ELF-1 (cell line): ENCODE measurements at places on chromosomes 4 and X.

DNA sequence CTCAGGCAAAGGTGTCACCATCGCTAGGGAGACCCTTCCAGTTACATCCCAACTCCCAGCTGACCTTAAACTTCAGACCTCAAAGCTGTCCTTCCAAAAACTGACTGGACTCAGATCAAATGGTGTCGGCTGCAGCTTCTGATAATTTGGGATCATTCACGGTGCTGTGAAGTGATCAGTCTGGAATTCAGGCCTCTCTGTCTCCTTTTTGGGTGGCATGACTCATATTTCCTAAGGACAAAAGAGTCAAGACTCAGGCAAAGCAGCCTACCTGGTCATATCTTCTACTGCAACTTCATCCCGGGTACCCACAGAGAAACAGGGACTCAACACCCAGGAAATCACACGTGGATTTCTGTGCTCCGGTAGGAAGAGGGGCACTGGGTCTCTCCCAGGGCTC, 87.6 kb downstream of the SORCS2 start:
- DNase-seq, result no peak

DNA sequence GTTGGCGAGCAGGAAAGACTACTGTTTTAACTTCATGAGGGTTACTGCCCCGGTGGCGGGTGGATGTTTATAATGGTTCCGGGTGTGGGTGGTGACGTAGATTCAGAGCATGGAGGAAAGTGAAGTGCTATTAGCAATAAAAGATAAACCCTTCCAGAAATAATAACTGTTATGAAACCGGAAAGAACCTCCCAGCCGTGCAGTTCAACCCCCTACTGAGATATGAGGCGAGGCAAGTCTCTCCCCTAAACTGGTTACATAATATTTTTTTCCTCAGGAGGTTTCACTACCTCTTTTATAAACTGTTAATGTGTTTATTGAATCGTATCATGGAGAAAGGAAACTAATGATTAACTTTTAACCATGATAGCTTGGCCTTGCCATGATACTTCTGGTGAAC, 33.9 kb upstream of the STIM2 start:
- DNase-seq, result no peak

DNA sequence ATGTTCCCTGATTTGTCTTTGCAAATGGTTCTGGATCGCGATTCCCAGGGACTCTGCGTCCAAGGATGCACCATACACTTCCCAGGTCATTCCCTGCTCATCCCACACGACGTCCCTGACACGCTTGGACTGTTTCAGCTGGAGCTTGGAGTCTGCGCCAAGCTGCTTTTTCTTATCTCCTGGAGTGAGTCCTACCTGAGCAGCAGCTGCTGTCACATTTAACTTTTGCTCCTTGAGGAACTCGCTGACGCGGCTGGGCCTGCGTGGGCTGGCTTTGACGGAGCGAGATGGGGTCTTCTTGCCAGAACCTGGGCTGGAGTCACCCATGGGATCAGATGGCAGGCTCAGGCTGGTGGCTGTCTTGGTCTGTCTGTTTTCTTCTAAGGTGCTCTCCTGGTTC, 59.6 kb downstream of the GPRIN3 start:
- no peak for DNase-seq

DNA sequence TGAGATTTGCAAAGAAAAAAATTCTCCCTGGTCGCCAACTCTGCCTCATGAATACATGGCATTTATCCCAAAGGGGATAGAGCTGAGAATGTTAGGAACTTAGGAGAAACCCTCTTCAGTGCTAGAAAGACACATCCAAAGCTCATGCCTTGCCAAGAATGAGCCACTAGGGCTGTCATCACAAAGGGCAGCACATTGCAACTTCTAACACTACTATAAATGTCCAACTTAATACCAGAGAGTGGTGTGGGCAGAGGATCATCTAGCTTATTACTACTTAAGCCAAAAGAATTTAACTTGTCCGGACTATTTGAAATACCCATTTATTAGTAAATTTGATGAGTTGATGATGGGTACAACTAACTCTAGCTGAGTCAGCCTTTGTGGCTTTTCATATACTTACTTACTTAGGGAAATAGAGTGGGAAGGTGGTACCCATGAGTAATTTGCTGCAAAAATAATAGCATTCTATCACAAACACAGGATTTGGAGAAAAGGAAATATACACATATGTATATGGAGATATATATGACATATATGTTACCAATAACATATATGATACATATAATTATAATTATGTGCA, 66.3 kb upstream of the GAB1 start:
- DNase-seq, result no peak

DNA sequence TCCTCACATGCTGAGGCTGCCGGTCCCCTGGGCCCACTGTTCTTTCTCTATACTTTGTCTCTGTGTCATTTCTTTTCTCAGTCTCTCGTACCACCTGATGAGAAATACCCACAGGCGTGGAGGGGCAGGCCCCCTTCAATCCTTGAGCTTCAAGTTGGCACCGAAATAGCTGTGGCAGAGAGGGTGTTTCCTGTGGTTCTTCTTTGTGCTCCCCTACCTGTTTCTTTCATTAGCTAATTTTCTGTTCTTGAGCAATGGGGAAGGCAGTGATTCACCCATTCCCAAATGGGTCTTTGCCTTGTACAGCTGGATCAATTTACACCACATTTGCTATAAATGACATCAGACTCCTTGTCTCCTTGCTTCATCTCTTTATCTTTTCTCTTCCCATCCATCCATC, 2.1 kb upstream of the CYSLTR1 start:
- DNase-seq, result no peak

GRCh38 chrX:7163146-7163677, 15.3 kb upstream of the PUDP start:
- no peak for DNase-seq

- no peak for DNase-seq
Measured at GRCh38 chr4:26953366-26953765, 92.7 kb downstream of the STIM2 start.

GRCh38 chr4:19156786-19157185, 1094.9 kb upstream of the SLIT2 start:
- no peak for DNase-seq

DNA sequence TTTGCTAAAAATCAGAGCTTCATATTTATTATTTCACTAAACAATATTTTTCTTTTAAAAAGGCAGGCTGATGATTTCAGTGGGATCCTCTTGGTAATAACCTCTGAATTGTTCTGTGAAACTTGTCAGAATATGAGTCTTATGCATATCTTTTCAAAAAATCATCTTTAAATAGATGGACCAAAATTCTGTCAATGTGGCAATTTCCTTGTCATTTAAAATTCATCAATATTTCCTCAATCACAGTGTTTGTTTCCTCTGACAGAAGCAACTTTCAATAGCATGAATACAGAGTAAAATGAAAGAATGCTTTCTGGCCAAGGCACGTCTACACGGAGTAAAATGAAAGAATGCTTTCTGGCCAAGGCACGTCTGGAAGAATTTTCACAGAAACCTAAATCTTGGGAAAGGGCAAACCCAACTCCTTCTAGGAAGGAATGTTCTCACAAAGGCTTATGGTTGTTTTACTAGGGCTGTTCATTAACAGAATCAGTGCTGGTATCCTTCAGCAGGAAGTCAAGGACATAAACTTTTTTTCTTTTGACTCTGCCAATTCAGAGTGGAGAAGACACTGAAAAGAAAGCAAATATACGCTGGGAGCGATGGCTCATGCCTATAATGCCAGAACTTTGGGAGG, 99.0 kb upstream of the GPR34 start:
- DNase-seq, result no peak

DNA sequence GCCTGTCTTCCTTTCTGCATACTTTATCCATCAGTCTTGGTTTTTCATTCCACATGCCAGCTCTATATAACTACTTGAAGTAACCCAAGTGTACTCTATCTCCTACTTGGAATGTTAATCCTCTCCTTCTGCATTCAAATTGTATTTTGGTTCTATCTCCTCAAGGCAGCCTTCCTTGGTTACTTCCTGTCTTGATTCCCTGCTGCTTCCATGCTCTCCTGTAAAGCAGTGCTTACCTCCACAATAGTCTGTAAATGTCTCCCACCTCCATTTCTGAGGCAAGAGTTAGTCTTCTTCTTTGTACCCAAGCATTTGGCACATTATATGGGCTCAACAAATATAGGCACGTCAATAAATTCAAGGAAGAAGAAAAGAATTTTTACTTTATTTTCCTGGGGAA, 298.4 kb downstream of the ARHGAP24 start:
- no peak for DNase-seq
